Stimulated activated CD4-positive, alpha-beta T cell treated with anti-CD3 and anti-CD28 coated beads, Interleukin-4, amount 100 ng/mL, for 1 hour (primary cell): ENCODE measurements at places on chromosomes 6 and 20.

- DNase-seq: no peak
Measured at GRCh38 chr6:127832381-127832780, 68.5 kb downstream of the THEMIS start.

GRCh38 chr6:37525460-37526357 is 26.0 kb upstream of the CCDC167 start:
- no peak for DNase-seq

DNA sequence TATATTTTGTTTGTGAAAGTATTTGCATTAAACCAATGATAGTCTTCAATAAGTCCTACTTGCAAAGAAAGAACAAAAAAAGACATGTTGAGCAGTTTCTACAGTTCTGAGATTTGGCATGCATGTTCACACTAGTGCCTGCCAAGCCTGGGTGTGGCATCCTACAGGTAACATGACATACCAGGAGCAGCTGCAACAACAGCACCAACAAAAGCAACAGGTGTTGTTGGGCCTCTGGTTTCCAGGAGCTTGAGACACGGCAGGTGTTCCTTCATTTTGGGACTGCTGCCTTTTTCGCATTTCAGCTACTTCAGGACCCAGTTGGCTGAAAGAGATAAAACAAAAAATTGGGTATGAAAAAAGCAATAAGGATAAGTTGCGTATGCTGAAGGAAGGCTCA is 41.2 kb upstream of the MTRF1L start:
- no peak for DNase-seq

- no peak for DNase-seq
Measured at GRCh38 chr20:2299301-2299700, 3.5 kb downstream of the TGM3 start.

DNA sequence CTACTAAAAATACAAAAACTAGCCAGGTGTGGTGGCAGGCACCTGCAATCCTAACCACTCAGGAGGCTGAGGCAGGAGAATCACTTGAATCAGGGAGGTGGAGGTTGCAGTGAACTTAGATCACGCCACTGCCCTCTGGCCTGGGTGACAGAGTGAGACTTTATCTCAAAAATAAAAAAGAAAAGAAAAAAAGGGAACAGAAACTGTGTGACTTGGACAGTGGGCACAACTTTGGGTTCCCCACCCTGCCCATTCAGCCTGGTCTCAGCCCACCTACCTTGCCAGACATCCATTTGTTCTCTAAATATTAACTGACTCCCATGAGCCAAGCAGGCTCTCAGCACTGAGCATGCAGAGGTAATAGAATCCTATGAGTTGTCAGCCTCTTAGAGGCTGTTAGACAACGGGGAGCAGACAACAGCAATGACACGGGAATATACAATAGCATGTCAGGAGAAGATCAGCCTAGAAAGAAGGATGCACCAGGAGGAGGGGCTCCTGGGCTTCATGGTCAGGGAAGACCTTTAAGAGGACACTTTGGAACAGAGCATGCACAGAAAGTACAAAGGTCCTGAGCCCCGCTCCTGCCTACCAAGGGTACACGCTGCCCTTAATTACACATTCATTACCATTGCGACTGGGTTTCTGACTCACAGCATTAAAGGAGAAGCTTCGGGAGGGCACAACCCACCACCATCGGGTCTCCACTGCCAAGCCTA is 20.0 kb downstream of the FAM209B start:
- no peak for DNase-seq

DNA sequence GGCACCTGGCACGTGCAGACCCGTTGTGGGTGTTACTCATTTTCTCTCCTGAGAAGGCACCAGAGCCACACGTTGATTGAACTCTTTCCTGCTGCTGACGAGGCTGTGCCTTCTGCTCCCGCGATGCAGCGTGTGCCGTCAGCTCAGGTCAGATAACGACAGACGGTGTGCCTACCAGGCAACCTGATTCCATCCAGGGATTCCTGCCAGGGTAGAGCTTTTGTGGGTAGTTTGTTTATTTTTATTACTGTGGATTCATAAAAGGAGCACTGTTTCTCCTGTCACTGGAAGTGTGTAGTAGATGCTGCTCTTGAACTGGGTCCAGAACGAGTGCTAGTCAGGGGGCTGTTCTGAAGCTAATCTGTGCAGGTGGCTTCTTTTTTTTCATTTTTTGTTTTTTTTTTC is 20.7 kb downstream of the PRPF6 start:
- no peak for DNase-seq

GRCh38 chr20:23145281-23145700 is 59.2 kb upstream of the CD93 start:
- DNase-seq: no peak
